Stimulated activated effector memory CD8-positive, alpha-beta T cell treated with anti-CD3 and anti-CD28 coated beads, Interleukin-12 subunit alpha, Interleukin-12 subunit beta, amount 100 ng/mL, for 72 hours (primary cell): ENCODE measurements at places on chromosomes 1 and 21.

DNA sequence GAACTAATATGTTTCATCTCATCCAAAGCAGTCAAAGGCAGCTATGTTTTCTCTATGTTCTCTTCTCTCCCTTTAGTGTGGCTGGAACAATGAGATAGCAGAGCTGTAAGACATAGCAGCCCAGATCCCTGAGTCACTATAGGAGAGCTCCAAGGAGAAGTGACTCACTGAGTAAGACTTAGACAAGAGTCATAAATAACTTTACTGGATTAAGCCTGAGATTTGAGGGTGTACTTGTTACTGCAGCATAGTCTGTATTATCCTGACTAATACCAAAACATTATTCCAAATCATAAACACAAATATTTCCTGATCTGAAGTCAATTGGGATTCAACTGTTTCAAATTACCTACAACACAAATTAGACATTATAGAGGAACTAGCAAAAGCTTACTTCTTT is 3.9 kb downstream of the KRTAP19-8 start:
- DNase-seq = no peak

GRCh38 chr1:209038735-209039134 is 544.8 kb upstream of the CAMK1G start:
- no peak for DNase-seq

- no peak for DNase-seq
Measured at GRCh38 chr1:226424221-226425003, 16.5 kb upstream of the PARP1 start.

DNA sequence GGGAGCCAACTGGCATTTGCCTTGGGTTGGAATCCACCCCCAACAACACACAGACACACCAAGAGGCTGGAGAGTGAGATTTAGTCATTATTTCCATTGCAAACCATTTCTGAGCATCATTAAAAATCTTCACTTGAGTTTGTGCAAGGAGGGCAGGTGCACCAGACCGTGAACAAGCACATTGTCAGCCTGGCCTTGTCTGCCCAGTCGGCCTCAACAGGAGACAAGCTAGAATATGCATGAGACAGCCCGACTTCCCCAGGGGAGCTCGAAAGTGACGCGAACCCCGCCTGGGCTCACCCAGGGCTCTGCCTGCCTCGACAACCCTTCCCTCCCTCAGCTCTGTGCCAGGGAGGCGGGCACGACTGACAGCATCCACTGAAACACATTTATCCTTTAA is 15.4 kb upstream of the GUCA2B start:
- DNase-seq = no peak

DNA sequence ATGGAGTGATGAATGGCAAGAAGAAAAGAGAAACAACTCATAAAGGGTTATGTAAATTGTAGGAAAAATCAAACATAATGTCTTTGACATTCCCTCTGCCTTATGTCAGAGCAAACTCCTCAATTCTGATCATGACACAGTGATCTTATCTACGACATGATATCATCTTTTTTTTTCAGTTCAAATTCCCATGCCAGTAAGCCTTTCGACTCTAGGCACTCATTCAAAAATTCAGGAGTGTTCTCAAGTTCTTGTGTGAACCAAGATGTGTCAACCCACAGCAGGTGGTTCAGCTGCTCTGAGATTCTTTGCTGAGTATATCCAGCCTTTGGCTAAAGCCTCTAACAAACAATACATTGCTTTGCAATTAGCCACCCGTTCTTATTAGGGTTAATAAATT is 97.1 kb upstream of the ESRRG start:
- DNase-seq = no peak

GRCh38 chr1:28428990-28429520 is 59.5 kb downstream of the PHACTR4 start:
- no peak for DNase-seq

DNA sequence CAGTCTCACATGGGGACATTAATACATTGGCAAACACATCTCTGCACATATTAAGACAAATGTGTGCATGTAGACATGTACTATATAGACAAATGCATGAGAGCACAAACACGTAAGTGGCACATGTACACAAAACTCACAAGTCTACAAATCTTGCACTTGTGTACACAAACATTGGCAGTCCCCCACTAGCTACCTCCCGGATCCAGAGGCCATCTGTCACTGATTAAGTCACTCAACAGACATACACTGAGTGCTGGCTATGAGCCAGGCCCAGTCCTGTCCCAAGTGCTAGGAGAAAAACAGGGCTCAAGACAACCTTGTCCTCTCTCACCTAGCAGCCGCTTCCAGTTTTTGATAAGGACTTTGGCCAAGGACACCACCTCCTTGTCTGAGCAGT is 7.0 kb downstream of the TCEA3 start:
- no peak for DNase-seq

- no peak for DNase-seq
Measured at GRCh38 chr1:77398152-77398551, 116.3 kb downstream of the AK5 start.

DNA sequence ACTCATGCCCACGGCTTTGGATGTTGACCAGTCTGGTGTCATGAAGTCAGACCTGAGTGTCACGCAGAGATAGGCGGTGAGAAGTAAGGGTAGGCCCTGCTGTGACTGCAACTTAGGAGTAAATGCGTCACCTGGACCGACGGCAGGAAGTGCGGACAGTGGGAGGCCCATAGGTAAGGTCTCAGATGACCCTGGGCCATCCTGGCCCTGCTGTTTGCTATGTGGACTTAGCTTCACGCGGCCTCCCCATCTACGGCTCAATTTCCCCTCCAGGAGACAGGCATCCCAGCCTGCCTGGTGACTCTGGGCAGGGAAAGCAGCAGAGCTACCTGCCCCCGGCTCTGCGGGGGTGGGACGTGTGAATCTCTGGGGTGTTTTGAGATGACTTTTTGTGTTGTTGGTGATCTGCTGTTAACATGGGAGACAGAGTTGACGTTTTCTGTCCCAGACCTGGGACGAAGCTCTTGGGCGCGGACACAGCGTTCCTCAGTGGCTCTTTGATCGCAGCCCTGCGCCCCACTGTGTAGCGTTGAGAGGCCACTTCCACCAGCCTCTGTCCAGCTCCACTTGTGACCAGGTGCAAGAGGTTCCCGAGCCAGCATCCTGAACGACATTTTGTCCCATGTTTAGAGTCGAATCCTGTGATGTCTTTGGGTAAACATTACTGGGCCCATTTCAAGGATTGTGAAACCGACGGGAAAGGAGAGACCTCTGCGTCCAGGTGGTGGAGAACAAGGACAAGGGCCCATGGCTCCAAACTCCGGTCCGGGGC is 39.9 kb downstream of the CRYAA start:
- DNase-seq = no peak

DNA sequence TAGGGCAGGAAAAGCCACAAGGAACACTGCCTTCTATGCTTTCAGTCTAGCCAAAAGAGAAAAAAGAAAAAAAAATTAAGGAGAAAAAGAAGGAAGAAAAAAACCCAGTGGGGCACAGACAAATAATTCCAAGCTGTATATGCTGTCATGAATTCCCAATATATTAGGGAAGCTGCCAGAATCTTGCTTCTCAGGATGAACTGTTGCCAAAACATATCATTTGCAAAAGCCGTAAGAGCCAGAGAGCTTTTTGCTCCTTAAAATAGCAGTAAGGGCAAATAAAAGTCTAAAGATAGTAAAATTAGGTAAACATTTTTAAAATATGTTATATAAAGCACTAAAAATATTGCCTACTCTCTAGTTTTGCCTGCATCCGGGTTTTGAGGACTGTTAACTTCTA is 52.1 kb downstream of the PGM1 start:
- DNase-seq = no peak

- no peak for DNase-seq
Measured at GRCh38 chr1:95035536-95035935, 37.2 kb downstream of the ALG14 start.
